ENCODE measurements at places on chromosomes 13 and 19.

GRCh38 chr13:112986946-112987681 is 18.1 kb downstream of the MCF2L start:
- H3K36me3 ChIP-seq, result no peaks in the 10 kb centered on the region
- no peaks in the 10 kb centered on the region for H3K4me1 ChIP-seq
- H3K27ac ChIP-seq, result no peak overlapping the region
- no peak overlapping the region for H3K4me3 ChIP-seq
- no peak for DNase-seq

DNA sequence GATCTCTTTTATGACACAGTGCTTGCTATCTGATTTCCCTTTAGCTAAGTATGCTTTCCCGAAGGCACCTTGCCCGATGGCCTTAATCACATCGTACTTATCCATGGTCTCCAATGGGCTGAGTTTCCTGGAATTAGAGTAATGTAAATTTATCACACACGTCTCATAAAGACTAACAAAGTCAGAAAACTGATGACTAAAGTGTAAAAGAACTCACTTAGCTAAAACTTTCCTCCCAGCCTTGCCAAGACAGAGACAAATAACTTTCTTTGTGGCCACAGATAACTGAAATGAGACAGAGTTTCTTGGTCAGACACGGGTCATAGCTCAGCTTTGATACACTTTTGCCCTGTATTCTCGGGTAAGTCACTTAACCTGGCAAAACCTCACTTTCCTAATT is 1.5 kb downstream of the NEK5 start:
- peaks cover 3% of the 10 kb centered on the region for H3K36me3 ChIP-seq
- no peak overlapping the region for H3K27ac ChIP-seq
- H3K4me1 ChIP-seq, result peaks cover 5% of the 10 kb centered on the region
- no peak for DNase-seq

DNA sequence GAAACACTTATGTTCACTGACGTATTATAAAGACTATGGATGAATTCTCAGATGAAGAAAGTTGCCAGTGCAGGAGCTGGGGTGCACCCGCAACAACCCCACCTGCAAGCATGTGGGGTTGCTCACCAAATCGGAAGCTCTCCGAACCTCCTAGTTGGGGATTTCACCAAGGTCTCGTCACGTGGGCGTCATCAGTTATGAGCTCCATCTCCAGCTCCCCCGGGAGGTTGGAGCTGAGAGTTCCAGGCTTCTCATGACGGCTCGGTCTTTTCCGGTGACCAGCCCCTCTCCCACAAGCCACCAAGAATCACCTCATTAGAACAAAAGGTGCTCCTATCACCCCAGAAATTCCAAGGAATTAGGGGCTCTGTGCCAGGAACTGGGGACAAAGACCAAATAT is 46.1 kb upstream of the TUBGCP3 start:
- H3K4me3 ChIP-seq, result no peak overlapping the region
- H3K4me1 ChIP-seq, result peaks cover 34% of the 10 kb centered on the region
- DNase-seq, result no peak
- H3K27ac ChIP-seq, result no peak overlapping the region
- no peaks in the 10 kb centered on the region for H3K36me3 ChIP-seq

- H3K27me3 ChIP-seq, result peaks cover 39% of the 10 kb centered on the region
- H3K4me1 ChIP-seq, result peaks cover 3% of the 10 kb centered on the region
- H3K4me3 ChIP-seq, result no peak overlapping the region
- H3K27ac ChIP-seq, result no peak overlapping the region
Observed at GRCh38 chr19:53908106-53908934, 758 bp upstream of the CACNG7 start.

- H3K36me3 ChIP-seq, result no peaks in the 10 kb centered on the region
- peaks cover 8% of the 10 kb centered on the region for H3K4me1 ChIP-seq
- no peak for DNase-seq
- H3K27me3 ChIP-seq, result no peaks in the 10 kb centered on the region
- H3K27ac ChIP-seq, result no peak overlapping the region
Observed at GRCh38 chr13:28579322-28579721, 79.6 kb upstream of the POMP start.

DNA sequence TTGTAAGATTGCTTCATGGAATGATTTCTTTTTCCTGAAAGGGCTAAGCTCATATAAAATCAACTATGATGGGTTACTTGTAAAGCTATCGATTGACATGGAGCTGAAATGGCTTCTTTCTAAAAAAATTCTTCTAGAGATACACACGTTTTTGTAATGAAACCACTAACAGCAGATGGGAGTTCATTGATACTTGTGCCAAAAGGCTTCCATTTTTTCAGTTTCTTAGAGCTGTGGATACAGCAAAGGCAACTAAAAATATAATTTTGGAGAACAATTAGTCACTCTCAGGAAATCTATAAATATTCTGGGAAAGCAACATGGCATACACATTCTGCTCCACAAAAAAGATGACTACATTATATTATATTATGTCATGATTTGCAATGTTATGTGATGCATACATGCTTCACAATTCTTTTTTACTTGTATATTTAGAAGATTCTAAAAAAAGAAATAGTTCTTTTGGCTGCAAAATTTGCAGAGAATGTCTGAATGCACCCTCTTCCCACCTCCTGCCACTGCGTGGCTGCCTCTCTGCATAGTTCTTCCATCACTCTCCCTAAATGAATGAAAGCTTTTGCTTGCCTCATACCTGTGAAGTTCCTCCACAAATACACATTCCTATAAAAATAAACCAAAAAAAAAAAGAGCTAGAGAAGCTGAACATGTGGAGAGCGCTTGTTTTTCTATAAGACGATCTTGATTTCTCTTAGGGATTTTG is 802.5 kb downstream of the EFNB2 start:
- DNase-seq, result no peak
- no peaks in the 10 kb centered on the region for H3K36me3 ChIP-seq
- no peaks in the 10 kb centered on the region for H3K27me3 ChIP-seq
- H3K4me3 ChIP-seq, result no peak overlapping the region

DNA sequence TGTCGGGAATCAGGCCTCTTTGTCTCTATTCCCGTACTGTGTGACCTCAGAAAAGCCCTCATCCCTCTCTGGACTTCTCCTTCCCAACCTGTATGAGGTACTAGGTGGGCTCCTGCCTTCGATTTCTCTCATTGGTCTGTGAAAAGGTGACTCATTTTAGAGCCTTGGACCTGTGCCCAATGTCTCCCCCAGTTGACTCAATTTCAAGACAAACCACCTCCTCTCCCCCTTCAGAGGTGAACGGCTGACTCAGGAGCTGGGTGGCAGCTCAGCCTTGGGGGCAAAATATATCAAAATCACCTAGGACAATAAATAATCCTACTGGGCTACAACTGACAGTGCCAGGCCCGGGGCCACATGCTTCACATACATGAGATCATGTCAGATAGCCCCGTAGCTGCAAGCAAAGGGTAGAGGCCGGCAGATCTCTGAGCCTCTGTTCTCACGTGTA is 630 bp downstream of the COQ8B start:
- no peaks in the 10 kb centered on the region for H3K27me3 ChIP-seq
- H3K4me3 ChIP-seq, result peak overlapping the region; percentile 73
- peaks cover 4% of the 10 kb centered on the region for H3K36me3 ChIP-seq
- H3K27ac ChIP-seq, result peak overlapping the region; percentile 98

GRCh38 chr13:32048816-32049215 is 17.2 kb downstream of the FRY start:
- no peak for DNase-seq
- H3K4me3 ChIP-seq, result no peak overlapping the region
- H3K27ac ChIP-seq, result no peak overlapping the region
- no peaks in the 10 kb centered on the region for H3K36me3 ChIP-seq
- no peaks in the 10 kb centered on the region for H3K4me1 ChIP-seq
- no peaks in the 10 kb centered on the region for H3K27me3 ChIP-seq

DNA sequence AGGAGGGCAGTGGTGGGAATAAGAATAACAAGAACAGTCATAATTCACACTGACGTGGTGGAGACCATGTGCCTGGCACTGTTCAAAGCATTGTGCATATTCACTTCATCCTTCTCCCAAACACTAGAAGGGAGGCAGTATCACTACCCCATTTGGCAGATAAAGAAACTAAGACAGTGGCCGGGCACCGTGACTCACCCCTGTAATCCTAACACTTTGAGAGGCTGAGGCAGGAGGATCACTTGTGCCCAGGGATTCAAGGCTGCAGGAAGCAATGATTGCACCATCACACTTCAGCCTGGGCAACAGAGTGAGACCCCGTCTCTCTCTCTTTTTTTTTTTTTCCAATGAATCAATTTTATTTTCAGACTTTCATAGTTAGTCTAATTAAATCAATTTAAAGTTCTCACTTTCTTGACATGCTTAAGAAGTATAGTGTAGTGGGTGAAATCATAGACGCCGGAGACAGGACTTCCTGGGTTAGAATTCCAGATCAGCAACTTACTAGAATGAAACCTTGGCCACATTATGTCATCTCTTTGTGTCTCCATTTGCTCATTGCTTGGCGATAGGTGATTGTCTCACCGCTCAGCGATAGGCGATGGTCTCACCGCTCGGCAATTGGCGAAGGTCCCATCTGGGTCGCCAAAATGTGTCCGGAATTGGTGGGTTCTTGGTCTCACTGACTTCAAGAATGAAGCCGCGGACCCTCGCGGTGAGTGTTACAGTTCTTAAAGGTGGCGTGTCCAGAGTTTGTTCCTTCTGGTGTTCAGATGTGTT is 5.3 kb upstream of the ATG4D start:
- no peak overlapping the region for H3K4me3 ChIP-seq
- no peak overlapping the region for H3K27ac ChIP-seq
- H3K4me1 ChIP-seq, result no peaks in the 10 kb centered on the region
- peaks cover 3% of the 10 kb centered on the region for H3K27me3 ChIP-seq

Measured in trophoblast cell (in vitro differentiated cells and primary cell).